ENCODE measurements at places on chromosomes 5 and 9. TPM values are rescaled to one million over a fixed set of nuclear protein-coding genes. Genes with fewer than 3 reads are reported as not detected.

Gene LCN12
- 16.8 TPM for total RNA-seq

Gene PKD2L2
- not detected for total RNA-seq

Gene PCDHGA5
- 12.1 TPM for total RNA-seq

Gene EDIL3
- 27.3 TPM for total RNA-seq

Gene MEF2C
- 40.8 TPM for total RNA-seq

Gene C9orf153
- total RNA-seq: 2.9 TPM

Gene EQTN
- total RNA-seq: not detected

Gene PAIP2
- 99.2 TPM for total RNA-seq

Gene LPAR1
- 210 TPM for total RNA-seq

Gene DMRT3
- 0.30 TPM for total RNA-seq

Gene IFNA13
- total RNA-seq: not detected

Gene HAPLN1
- total RNA-seq: not detected

- no peaks in the 10 kb centered on the region for H3K27me3 ChIP-seq
- no peak overlapping the region for H3K4me3 ChIP-seq
- no peak for DNase-seq
- H3K4me1 ChIP-seq: no peaks in the 10 kb centered on the region
These were observed 90.9 kb upstream of the SLCO6A1 start for GRCh38 chr5:102589661-102590060.

DNA sequence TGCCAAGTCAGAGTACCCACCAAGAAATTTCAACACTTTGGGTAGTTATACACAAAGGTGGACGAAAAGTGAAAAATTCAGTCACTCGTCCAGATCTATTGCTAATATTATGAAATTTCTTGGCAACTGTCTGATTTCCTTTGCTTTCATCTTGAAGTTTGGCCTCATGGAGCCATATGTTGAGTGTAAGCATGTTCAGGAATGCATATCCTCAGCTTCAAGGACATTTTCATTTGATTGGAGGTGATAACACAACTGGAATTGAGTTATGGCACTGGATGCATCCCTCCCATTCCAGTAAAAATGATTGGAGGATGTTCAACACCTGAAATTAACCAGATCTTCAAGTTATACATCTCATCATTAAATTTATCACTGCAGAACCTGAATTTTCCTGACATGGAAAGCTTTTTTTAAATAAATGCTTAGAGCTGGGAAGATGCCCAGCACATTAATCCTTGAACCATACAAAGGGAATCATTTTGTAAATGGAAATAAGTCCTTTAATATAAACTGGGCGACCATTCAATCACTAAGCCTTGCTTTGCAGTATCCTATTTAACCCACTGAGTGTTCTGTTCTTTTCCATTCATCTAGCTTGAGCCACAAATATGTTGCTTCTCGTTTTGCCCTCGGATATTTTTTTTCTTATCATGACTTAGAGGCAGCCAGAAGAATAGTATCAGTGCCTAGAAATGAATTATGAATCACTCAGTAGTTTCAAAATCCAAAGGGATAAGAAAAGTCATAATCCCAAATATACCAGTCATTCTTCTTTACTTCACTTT lies 273.7 kb upstream of the PIK3R1 start:
- no peaks in the 10 kb centered on the region for H3K4me1 ChIP-seq
- no peaks in the 10 kb centered on the region for H3K36me3 ChIP-seq
- no peak for DNase-seq
- no peak overlapping the region for H3K27ac ChIP-seq

GRCh38 chr5:179879003-179879689 lies 20.5 kb upstream of the MRNIP start:
- H3K36me3 ChIP-seq: peaks cover 9% of the 10 kb centered on the region
- no peak overlapping the region for H3K4me3 ChIP-seq
- no peaks in the 10 kb centered on the region for H3K27me3 ChIP-seq
- H3K27ac ChIP-seq: no peak overlapping the region
- DNase-seq: no peak

- no peaks in the 10 kb centered on the region for H3K36me3 ChIP-seq
- H3K27ac ChIP-seq: no peak overlapping the region
- no peak overlapping the region for H3K4me3 ChIP-seq
- H3K4me1 ChIP-seq: peaks cover 21% of the 10 kb centered on the region
These were observed 255.9 kb downstream of the SAXO1 start for GRCh38 chr9:18776836-18777820.

DNA sequence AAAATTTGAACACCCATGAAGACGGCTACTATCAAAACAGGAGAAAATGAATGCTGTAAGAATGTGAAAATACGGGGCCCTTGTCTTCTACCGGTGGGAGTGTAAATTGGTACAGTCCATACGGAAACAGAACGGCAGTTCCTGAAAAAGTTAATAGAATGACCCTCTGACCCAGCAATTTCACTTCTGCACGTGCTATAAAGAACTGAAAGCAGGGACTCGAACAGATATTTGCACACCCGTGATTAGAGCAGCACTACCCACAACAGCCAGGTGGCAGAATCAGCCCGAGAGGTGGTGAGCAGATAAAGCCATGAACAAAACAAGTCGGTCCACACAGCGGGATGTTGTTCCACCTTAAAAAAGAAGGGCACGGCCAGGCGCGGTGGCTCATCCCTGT lies 22.6 kb upstream of the SLC12A7 start:
- H3K4me3 ChIP-seq: no peak overlapping the region
- H3K27ac ChIP-seq: no peak overlapping the region
- DNase-seq: no peak
- H3K27me3 ChIP-seq: no peaks in the 10 kb centered on the region
- H3K36me3 ChIP-seq: no peaks in the 10 kb centered on the region

DNA sequence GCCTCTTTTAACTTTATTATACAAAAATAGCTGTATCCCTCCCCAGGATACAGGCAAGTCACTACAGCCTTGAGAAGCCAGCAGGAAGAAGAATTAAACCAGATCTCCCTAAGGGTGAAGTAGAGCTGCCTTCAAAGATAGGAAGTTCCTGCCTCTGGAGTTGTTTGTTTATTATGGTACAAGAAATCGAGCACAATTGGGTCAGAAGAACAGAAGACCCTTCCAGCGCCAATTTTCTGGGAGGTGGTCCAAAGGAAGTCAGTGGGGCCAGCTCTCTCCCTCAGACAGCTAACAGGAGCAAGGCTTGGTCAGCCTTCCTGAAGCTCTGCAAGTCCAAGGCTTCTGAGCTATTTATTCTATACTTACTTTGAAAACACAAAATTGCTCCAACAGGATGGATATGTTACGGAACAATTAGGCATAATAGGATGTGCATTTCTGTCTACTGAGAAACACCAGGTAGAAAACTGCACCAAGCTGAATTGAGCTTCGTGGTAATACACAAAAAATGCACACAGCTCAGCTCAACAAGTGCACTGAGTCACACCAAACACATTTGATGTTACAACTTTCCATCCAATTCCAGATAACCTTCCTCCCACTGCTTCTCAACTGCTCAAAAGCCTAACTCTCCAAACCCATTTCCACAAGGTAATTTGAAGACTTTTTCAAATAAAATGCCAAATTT lies 16.0 kb downstream of the SERINC5 start:
- H3K4me1 ChIP-seq: no peaks in the 10 kb centered on the region
- no peak overlapping the region for H3K27ac ChIP-seq
- no peak for DNase-seq
- H3K4me3 ChIP-seq: no peak overlapping the region

DNA sequence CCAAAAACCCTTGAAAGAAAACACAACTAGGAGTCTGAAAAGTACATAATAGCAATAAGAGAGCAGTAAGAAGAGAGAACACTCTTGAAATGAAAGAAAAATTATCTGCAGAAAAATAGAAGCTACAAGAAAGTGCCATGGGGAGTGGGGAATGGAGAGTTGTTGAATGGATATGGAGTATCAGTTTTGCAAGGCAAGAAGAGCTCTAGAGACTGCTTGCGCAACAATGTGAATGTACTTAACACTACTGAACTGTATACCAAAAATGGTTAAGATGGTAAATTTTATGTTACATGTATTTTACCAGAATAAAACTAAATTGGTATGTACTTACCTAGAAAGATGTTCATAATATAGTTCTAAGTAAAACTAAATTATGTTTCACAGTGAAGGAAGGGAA lies 54.8 kb upstream of the RASGRF2 start:
- peaks cover 17% of the 10 kb centered on the region for H3K36me3 ChIP-seq
- DNase-seq: no peak
- H3K4me1 ChIP-seq: no peaks in the 10 kb centered on the region
- no peaks in the 10 kb centered on the region for H3K27me3 ChIP-seq
- no peak overlapping the region for H3K27ac ChIP-seq
- H3K4me3 ChIP-seq: no peak overlapping the region

DNA sequence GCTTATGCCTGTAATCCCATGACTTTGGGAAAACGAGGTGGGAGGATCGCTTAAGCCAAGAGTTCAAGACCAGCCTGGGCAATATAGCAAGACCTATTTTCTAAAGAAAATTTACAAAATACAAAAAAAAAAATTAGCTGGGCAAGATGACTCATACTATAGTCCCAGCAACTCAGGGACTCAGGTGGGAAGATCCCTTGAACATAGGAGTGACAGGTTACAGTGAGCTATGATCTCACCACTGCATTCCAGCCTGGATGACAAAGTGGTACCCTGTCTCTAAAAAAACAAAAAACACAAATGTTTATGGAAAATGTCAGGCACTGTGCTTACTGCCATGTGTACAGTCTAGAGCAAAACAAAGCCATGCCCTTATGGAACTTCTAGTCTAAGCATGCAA lies 823.3 kb upstream of the DMAC1 start:
- no peak overlapping the region for H3K27ac ChIP-seq
- no peaks in the 10 kb centered on the region for H3K4me1 ChIP-seq
- H3K27me3 ChIP-seq: no peaks in the 10 kb centered on the region

DNA sequence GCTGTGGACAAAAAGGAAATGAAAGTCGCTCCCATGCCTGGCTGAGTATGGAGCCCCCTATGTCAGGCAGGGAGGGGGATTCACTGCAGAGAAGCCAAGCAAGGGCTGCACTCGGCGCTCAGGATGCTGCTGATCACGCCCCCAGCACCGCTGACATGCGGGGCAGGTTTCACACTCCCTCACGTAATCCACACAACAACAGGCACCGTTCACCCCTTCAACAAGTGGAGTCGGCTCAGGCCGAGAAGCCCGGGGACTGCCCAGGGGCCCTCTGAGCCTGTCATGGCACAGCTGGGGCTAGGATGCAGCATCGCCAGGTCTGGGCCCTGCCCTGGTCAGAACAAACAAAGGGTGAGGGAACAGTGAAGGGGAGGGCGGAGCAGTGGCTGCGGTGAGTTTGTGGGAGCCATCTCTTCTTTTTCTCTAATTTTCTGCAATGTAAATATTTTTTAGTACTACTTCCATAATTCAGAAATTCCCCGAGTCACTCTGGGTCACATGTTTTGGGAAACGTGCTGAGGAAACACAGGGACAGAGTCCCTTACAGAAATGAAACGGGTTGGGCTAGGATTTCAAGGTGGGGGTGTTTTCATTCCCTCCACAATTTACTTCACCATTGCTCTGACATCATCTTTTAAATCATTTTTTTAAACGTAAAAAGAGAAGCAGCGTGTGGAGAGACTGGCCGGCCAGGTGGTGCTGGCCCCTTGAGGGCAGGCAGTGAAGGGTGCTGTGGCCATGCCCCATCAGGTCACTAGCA lies 49.8 kb downstream of the PRRT1B start:
- H3K36me3 ChIP-seq: peaks cover 96% of the 10 kb centered on the region
- no peaks in the 10 kb centered on the region for H3K27me3 ChIP-seq
- H3K4me3 ChIP-seq: no peak overlapping the region
- no peaks in the 10 kb centered on the region for H3K4me1 ChIP-seq

- no peaks in the 10 kb centered on the region for H3K36me3 ChIP-seq
- no peak for DNase-seq
- H3K27me3 ChIP-seq: no peaks in the 10 kb centered on the region
- peaks cover 9% of the 10 kb centered on the region for H3K4me1 ChIP-seq
- H3K27ac ChIP-seq: no peak overlapping the region
These were observed 95.0 kb downstream of the PCSK1 start for GRCh38 chr5:96338091-96338490.

- peak; percentile 7 for DNase-seq
- no peaks in the 10 kb centered on the region for H3K36me3 ChIP-seq
- no peaks in the 10 kb centered on the region for H3K4me1 ChIP-seq
- H3K27ac ChIP-seq: no peak overlapping the region
These were observed 11.9 kb downstream of the SPINK6 start for GRCh38 chr5:148214665-148215185.

- peak overlapping the region; percentile 84 for H3K4me3 ChIP-seq
- no peak for DNase-seq
- H3K27me3 ChIP-seq: no peaks in the 10 kb centered on the region
- peaks cover 44% of the 10 kb centered on the region for H3K4me1 ChIP-seq
- no peaks in the 10 kb centered on the region for H3K36me3 ChIP-seq
- peak overlapping the region; percentile 99 for H3K27ac ChIP-seq
These were observed 977 bp downstream of the MGAT4B start for GRCh38 chr5:179805529-179806249.

DNA sequence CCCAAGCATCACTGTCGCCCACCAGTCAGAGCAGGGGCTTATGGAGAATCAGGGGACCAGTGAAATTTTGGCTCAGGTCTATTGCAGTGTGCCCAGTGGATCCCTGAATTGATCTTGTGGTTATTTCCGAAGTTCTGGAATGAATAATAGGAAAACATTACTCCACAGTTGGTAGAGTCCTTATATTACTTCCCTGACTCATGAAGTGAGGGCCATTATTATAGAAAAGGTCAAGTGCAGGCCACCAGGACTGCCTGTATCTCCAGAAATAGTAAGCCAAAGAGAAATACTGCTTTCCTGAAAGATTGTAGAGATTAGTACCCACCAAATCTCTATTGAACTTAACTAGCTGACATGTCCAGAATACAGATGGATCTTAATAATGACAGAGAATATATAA lies 335.0 kb downstream of the NPR3 start:
- H3K27ac ChIP-seq: no peak overlapping the region
- H3K4me3 ChIP-seq: no peak overlapping the region
- H3K4me1 ChIP-seq: no peaks in the 10 kb centered on the region
- no peaks in the 10 kb centered on the region for H3K36me3 ChIP-seq

- peaks cover 4% of the 10 kb centered on the region for H3K36me3 ChIP-seq
- DNase-seq: peak; percentile 12
- H3K4me1 ChIP-seq: peaks cover 18% of the 10 kb centered on the region
- peak overlapping the region; percentile 96 for H3K4me3 ChIP-seq
These were observed 1.1 kb downstream of the DIAPH1 start for GRCh38 chr5:141617682-141618029.

- H3K36me3 ChIP-seq: no peaks in the 10 kb centered on the region
- no peak overlapping the region for H3K4me3 ChIP-seq
- no peak overlapping the region for H3K27ac ChIP-seq
- no peaks in the 10 kb centered on the region for H3K27me3 ChIP-seq
These were observed 129.2 kb downstream of the GOLPH3 start for GRCh38 chr5:32044939-32045338.

- no peaks in the 10 kb centered on the region for H3K27me3 ChIP-seq
- DNase-seq: no peak
- no peak overlapping the region for H3K4me3 ChIP-seq
- no peak overlapping the region for H3K27ac ChIP-seq
- peaks cover 82% of the 10 kb centered on the region for H3K4me1 ChIP-seq
- H3K36me3 ChIP-seq: no peaks in the 10 kb centered on the region
These were observed 10.1 kb downstream of the MACROH2A1 start for GRCh38 chr5:135388860-135389435.

GRCh38 chr5:96747720-96748119 lies 60.0 kb downstream of the ERAP1 start:
- peaks cover 88% of the 10 kb centered on the region for H3K36me3 ChIP-seq
- no peaks in the 10 kb centered on the region for H3K27me3 ChIP-seq
- no peak overlapping the region for H3K4me3 ChIP-seq
- peaks cover 9% of the 10 kb centered on the region for H3K4me1 ChIP-seq

Measured in tibial nerve (tissue), 4 donors.